ENCODE measurements at places on chromosomes 2 and 18.

DNA sequence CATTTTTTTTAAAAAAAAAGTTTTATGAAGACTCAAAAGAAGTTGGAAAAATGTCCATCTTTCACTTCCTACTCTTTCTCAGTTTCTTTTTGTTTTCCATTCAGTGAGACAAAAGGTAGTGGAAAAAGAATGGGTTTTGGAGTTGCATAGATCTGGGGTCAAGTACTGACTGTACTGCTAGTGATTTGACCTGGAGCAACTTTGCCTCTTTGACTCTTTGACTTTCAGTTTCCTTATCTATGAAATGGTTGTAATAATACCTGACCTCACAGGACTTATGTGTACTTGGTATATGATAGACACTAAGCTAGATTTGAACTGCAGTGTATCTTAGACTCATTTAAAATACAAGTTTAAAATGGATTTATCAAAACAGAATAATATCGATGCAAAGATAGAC, 3.5 kb upstream of the KCNE4 start:
- DNase-seq: no peak

DNA sequence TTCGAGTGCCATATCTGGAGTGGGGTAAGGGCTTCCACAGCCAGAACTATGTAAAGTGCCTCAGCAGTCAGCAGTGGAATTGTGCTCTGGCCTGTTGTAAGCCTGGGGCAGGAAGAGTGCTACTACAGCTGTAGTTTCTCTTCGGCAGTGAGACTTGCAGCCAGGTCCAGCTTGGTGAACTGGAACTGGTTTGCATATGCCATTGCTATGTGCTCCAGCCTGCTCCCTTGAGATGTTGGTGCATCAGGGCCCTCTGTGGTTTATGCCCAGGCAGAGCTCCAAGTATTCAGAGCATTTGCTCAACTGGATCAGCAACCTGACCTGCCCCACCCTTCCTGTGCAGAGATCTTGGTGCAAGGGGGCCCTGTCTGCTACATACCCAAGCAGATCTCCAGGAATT, 47.8 kb downstream of the ZNF804A start:
- no peak for DNase-seq

DNA sequence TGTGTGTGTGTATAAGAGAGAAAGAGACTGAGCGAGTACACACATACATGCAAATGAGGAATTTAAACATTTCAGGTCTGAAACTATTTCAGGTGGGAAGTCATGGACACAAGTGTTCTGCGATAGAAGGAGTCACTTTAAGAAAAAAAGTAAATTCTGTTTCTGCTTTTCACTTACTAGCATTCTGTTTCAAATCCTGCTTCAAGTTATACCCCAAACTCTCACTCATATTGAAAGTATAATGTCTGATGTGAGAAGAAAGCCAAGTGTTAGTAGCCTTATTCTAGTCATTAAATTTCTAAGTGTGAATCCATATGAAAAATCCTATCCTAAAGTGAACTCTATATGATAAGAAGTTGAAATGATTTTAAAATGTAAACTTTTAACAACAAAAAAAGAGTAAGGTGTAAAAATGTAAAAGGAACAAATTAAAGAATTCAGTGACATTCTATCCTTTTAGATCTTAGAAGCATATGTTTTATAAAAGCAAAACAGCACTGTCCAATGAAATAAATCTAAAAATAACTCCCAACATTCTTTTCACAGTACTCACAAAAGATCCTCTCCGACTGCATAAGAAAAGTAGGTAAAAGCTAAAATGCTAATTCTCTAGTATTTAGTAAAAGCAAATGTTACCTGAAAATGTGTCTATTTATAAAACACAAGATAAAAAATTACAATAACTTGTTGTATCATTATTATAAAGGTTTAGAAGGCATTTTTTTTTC, 570.6 kb downstream of the ZEB2 start:
- no peak for DNase-seq

DNA sequence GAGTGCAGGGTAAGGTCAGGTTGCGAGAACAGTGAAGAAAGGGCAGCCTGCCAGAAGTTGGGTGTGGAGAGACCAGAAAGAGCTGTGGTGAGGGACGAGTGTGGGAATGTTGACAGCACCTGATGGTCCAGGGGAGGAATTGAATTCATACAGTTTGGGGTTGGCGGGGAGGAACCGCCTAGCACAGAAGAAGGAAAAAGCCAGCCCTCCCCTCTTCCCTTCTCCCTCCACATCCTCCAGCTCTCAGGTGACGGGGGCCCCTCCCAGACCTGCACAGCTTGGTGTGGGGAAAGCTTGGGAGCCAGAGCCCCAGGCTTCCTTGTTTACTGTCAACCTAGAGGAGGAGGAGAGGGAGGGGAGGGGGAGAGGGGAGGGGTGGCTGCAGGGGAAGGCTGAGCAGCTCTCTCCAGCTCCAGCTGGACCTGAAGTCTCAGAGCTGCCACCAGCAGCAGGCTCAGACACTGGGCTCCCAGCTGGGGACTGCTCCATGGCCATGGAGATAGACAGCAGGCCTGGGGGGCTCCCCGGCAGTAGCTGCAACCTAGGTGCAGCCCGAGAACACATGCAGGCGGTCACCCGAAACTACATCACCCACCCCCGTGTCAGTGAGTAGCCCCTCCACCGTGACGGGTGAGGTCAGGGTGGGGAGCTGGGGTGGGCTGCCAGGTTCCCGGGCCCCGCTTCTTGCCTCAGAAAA, at the start of gene ATP6V1B1:
TSS of gene ATP6V1B1 (plus strand) at position 433 of the 697 bp plus-strand sequence. CDS start at position 488, 55 bp downstream.
- DNase-seq: no peak

DNA sequence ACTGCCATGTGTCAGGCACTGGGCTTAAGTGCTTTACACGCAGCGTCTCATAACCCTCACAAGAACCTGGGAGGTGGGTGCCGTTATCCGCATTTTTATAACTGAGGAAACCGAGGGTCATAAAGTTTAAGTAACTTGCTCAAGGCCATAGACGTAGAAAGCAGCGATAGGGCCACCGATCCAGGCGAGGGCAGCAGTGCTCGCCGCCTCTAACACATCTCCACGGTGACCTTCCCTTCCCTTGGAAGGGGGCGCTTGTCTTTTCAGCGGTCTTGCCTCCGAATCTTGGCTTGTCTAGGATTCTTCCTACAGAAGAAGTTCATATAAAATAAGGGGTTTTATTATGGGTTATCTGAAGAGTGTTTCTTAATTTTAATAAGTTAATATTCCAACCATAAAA, 186.6 kb downstream of the GBX2 start:
- no peak for DNase-seq

DNA sequence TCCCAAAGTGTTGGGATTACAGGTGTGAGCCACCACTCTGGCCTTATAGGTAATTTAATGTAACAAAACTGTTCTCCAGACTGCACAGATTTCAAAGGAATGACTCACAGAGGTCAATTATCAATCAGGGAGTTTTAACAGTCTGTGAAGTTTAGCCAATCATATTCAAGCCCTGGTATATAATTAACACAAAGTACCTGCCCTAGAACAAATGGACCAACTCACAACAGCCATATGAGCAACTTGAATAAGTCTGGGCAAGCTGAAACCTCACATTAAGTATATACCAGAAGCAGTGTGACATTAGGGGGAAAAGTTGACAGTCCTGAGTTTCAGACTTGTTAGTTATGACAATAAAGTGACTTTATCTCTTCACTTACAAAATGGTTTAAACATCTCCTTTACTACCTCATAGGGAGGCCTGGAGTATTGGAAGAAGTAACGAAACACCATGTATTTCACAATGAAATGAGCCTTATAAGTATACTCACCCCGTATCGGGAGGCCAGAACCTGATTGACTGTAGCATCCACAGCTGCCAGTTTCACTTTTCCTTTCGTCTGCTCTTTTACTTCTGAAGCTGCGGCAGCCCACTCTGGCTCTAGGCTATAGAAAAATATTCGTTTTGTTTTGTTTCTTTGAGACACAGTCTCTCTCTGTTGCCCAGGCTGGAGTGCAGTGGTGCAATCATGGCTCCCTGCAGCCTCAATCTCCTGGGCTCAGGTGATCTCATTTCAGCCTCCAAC, 22.2 kb downstream of the PDIA6 start:
- no peak for DNase-seq

GRCh38 chr2:54416166-54416813, 39.8 kb upstream of the SPTBN1 start:
- no peak for DNase-seq

DNA sequence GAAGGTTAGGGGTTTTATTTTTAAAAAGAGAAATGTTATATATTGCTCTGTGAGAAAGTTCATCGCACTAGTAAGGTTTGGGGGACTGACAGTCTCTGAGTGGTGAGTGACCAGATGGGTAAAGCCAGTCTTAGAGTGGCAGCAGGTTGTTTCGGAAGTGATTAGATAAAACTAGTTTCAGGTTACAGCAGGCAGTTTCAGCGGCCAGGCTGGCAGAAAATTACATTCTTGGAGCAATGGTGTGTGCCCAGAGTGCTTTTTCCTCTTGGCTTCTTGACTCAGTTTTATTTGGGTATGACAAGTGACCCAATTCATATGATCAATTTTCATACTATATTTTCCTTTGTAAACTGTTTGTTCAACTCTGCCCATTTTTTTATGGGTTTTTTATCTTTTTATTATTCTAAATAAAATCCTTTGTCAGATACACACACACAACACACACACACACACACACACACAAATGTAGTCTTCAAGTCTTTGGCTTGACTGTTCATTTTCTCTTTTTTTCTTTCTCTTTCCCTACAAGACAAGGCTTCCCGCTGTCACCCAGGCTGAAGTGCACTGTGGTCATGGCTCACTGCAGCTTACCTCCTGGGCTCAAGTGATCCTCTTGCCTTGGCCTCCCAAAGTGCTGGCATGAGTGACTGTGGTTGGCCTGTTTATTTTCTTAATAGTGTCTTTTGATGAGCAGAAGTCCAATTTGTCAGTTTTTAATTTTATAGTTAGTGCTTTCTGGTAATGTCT, 30.9 kb downstream of the RALBP1 start:
- DNase-seq: no peak

DNA sequence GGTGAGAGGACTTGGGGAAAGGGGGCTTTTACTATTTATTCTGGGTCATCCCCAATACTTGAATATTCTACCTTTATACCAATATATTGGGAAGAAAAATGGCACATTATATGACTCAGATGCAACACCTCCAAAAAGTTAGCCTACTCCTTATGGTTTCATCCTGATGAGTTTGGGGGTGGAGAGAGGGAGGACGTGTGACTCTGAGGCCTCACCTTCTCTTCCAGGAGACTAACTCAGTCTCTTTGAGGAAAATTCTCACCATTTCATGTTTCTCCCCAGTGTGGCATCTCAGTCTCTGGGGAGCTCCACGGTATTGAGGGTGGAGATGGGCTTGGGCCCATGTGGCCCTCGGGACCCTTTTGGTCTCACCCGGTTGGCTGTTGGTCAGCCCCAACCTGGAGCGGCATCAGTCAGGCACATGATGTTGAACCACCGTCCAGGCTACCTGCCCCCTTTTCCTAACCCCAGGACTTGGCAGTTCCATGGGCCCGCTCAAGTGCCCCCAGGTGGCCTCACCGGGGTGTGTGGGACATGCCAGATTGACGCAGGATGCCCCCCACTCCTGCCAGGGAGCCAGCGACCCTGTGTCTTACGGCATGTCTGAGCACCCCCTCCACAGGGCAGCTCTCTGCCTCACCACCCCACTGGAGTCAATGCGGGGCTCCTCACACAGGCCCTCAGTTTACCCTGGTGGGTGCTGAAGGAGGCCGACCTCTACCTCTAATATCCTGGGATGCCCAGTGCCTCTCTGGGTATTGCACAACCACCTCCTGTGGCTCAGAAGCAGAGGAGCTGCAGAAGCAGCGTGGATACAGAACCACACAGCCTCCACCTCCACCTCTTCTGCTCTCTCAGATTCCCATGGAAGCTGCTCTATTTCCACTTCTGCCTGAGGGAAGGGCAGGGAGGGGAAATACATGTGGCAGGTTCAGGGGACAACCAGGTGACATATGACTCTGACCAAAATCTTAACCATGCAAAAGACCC, 297.4 kb downstream of the EIPR1 start:
- no peak for DNase-seq

DNA sequence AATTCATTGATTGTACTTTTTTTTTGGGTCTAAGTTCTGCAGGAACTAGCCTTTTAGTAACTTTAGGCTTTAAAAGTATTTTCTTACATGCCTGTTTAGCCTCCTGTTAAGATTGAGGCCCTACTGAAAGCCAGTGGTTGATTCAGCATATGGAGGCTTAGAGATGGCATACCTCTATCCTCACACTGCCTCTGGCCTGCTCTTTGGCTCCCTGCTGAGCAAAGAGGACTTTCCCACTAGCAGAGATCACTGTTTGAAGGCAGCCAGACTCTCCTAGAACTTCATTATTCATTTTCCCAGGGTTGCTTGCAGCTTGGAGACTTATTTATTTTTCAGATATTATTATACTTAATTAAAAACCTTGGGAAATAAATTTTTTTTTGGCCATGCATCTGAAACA, 405.6 kb upstream of the MEX3C start:
- no peak for DNase-seq

- no peak for DNase-seq
Measured at GRCh38 chr18:45557779-45558178, 57.5 kb upstream of the SLC14A2 start.

- DNase-seq: no peak
Measured at GRCh38 chr18:2681993-2682603, 26.6 kb downstream of the SMCHD1 start.

- no peak for DNase-seq
Measured at GRCh38 chr18:79468119-79468789, 72.5 kb downstream of the NFATC1 start.

DNA sequence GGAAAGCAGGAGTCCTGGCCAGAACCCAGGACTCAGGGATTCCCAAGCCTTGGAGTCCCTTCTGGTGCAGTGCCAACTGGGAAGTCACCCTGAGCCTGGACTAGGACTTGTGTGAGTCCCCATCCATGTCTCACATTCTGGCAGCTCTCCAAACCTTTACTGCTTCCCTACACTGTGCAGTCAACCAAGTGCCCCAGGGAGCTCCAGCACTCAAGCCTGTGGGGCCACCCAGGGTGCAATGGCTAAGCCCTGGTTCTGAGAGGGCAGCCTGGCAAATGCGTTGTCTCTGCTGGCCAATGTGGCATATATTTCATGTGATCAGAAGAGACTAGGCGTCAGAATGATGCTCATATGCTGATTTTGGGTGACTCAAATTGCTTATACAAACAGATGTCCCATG, 223.4 kb downstream of the SP3 start:
- DNase-seq: no peak

DNA sequence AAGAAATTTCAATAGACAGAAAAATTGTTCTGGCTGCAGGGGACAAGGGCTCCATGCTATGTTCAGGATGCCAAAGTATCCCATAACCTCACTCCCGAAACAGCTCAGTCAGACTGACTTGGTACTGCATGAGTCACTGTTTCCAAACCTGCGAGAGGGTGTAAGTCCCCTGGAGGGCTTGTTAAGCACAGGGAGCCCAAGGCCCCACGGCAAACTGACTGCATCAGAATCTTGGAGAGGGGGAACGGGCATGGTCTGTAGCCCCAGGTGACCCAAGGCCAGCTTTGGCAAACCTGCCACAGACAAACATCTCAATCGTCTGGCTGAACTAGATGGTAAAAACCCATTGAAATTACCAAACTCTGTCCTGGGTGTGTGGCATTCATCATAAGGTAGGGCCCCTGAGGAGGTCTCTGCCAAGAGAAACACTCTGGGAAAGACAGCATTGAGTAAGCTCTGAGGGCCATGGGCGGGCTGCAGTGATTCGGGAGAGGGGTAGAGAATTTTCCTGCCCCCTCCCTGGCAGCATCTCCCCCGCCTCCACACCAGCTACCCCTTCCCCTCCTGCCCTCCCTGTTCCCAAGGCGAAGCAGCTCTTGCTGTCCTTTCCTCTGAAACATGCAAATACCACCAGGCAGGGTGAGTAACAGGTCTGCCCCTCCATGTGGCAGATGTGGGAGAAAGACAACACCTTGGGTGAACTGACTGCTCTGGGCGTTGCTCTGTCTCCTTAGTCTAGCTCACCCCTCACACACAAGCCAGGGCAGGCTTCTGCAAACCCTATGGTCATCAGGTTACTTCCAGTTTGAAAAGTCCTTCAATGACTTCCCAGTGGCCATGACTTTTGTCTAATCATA, 274.7 kb upstream of the SIX2 start:
- DNase-seq: no peak
